Lung (tissue), 17 donors: ENCODE measurements at places on chromosomes 6 and 20. TPM values are rescaled to one million over a fixed set of nuclear protein-coding genes. Genes with fewer than 3 reads are reported as not detected.

CGAS gene
- 6.6 TPM for polyA plus RNA-seq

HEY2 gene
- 1.9 TPM for polyA plus RNA-seq

IL22RA2 gene
- polyA plus RNA-seq = not detected

LKAAEAR1 gene
- polyA plus RNA-seq = 2.3 TPM

PSORS1C2 gene
- polyA plus RNA-seq = not detected

TMEM244 gene
- not detected for polyA plus RNA-seq

OVOL2 gene
- 2.7 TPM for polyA plus RNA-seq

NKX2-4 gene
- not detected for polyA plus RNA-seq

DNA sequence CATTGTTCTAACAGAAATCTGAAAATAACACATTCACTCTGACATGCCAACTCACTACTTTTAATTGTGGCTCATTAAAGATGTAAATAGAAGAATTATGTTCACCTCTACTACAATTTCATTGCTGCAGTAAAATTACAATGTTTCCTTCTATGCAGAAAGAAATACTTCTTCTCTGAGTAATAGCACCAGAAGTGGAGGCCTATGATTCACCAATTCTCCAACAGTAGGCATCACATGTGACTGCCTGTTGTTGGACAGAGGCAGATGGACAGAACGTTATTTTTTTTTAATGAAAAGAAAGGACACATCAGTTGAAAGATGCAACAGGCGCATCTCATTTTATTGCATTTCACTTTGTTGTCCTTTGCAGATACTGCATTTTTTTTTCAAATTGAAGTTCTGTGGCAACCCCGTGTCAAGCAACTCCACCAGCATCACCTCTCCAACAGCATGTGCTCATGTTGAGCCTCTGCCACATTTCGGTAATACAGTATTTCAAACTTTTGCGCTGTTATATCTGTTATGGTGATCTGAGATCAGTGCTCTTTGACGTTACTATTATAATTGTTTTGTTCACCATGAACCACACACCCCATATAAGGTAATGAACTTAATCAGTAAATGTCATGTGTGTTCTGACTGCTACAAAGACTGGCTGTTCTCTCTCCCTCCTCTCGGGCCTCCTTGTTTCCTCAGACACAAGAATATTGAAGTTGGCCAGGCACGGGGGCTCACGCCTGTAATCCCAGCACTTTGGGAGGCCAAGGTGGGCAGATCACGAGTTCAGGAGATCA, 121.4 kb downstream of the ATXN1 start:
- DNase-seq = no peak

- DNase-seq = no peak
Measured at GRCh38 chr6:125728739-125729138, 20.7 kb upstream of the HEY2 start.

DNA sequence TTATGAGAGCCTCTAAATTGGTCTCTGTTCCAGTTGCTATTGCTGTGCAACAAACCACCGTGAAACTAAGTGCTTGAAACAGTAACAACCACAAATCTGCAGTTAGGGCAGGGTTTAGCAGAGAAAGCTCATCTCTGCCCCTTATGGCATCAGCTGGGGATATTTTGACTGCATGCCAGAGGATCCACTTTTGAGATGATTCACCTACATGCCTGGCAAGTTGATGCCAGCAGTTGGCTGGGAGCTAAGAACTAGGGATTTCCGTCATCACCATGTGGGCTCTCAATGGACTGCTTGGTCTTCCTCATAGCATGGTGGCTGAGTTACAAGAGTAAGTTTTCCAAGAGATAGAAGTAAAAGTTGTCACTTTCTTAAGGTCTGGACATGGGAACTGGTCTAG, 35.1 kb downstream of the PLCB4 start:
- DNase-seq = no peak

DNA sequence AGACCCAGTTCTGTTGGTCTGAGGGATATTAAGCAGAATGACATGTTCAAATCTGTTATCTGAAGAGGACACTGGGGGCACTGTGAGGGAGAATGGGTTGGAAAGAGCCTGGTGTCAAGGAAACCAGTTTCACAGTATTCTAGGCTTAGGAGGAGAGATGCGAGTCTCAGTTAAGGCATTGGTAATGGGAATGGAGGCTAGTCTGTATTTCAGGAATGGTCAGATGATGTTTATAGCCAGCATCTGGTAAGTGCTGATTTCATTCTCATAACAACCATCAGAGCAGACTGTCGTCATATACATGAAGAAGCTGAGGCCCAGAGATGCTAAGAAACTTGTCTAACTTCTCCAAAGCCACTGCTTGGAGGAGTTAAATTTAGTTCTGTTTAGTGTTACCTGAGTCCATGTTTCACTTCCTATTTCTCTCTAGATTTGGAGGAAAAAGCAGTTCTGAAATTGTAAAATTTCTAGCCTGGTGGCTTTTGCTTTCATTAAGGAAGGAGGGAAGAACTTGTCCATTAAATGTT, 242.0 kb downstream of the ARID1B start:
- DNase-seq = no peak

- no peak for DNase-seq
Measured at GRCh38 chr6:20109526-20109925, 102.7 kb downstream of the MBOAT1 start.

GRCh38 chr6:84643778-84644177, 120.6 kb downstream of the TBX18 start:
- no peak for DNase-seq

DNA sequence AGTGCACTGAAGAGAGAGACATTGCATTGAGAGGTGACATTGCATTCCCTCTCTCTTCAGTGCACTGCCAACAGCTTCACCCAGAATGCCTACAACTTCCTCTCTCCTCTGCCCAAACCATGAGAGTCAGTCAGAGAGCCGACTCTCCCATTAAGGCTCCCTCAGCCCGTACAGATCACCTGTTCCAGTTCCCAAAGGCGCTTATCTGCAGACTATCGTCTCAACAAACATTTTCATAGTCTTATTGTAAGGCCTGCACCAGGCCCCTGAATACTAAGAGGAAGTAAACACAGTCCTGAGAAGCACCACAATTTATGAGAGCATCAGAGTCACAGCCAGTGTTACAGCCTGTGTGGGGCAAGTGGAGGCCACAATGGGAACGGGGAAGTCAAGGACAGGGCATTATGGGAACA, 53.7 kb downstream of the GFOD1 start:
- no peak for DNase-seq

- peak; percentile 37 for DNase-seq
Measured at GRCh38 chr6:53795702-53796450, 1.1 kb downstream of the LRRC1 start.

- no peak for DNase-seq
Measured at GRCh38 chr6:118974790-118975189, 39.8 kb upstream of the MCM9 start.

GRCh38 chr6:137391061-137391814, 103.0 kb downstream of the OLIG3 start:
- no peak for DNase-seq

GRCh38 chr20:31687777-31688176, 34.9 kb downstream of the BCL2L1 start:
- no peak for DNase-seq

DNA sequence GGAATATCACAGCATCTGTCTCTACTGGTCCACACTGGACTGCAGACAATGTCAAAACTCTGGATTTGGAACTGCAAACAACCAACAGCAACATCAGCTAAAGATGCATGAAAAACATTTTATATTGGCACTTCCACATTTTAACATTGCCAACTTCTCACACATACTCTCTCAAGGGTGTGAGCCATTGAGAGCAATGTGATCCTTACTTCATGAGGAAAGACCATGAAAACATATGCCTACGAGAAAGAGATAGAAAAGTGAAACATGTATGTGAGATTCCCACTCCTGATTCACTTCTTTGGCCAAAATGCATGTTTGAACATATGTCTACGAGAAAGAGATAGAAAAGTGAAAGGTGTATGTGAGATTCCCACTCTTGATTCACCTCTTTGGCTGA, 99.4 kb downstream of the COL12A1 start:
- no peak for DNase-seq

DNA sequence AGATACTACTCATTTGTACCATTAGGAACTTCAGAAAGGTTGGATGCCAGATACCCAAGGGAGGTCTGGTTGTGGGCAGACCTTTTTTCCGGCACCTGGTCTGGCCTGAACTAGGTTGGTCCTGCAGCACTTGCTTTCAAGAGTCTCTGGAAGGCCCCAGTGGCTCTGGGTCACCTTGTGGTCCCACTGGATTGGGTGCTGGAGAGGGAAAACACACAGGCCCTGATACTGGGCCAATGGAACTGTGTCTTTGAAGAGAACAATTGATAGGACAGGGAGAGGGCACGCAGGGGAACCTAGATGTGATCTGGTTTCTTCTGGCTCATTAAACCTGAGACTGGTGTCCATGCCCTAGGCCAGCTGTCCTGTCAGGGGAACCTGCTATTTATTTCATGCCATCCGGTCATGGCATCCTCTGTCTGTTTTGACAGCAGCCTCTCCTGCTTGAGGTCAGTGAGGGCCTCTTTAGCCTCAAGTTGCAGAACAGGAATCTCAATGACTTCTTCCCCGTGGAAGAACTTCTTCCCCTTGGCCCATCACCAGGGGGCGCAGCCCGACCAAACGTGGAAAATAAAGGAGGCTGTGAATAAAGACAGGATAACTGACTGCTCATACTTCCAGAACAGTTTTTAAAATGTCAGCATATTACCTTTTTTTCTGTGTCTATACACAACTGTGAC, 25.0 kb downstream of the TAF8 start:
- DNase-seq = peak; percentile 82

GRCh38 chr6:34953061-34954025, 64.3 kb downstream of the ANKS1A start:
- no peak for DNase-seq

- no peak for DNase-seq
Measured at GRCh38 chr6:39199231-39199940, 29.9 kb downstream of the KCNK5 start.
